ENCODE measurements at places on chromosomes 1 and 21. TPM values are rescaled to one million over a fixed set of nuclear protein-coding genes. Genes with fewer than 3 reads are reported as not detected.

DNA sequence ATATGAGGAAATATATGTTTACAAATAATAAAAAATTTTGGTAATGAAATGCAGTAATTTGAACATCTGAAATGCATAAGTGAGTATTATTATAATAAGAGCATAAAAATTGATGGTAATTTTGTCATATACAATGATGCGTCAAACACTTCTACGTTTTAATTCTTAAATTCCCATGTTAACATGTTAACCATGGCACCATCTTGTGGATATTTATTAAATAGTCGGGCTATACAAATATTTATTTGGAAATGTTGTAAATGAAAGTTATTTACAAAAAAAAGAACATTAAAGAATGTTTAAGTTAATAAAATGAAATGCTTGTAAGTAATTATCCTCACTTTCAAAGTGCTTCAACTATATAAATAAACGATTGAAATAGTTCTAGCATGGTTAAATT, 57.2 kb upstream of the C1orf185 start:
- no peak for DNase-seq

GSTM1 gene
- not detected for total RNA-seq

GRCh38 chr1:165882168-165882837, 54.9 kb downstream of the UCK2 start:
- no peak for DNase-seq

DNA sequence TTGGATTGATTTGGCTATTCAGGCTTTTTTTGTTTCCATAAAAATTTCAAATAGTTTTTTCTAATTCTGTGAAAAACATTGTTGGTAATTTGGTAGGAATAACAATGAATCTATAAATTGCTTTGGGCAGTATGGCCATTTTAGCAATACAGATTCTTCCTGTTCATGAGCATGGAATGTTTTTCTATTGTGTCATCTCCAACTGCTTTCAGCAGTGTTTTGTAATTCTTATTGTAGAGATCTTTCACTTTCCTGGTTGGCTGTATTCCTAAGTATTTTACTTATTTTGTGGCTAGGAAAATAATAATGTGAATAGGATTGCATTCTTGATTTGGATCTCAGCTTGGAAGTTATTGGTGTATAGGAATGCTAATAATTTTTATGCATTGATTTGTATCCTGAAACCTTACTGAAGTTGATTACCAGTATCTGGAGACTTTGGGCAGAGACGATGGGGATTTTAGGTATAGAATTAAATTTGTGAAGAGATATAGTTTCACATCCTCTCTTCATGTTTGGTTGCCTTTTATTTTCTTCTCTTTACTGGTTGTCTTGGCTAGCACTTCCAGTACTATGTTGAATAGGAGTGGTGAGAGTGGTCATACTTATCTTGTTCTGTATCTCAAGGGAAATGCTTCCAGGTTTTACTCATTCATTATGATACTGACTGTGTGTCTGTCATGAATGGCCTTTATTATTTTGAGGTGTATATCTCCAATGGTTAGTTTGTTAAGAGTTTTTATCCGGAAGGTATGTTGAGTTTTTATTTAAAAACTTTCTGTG, 57.3 kb downstream of the DRAM2 start:
- DNase-seq: no peak

RBM11 gene
- total RNA-seq: 8.7 TPM

All from adrenal gland (tissue), 19 donors.